Osteoblast (primary cell): ENCODE measurements at places on chromosomes 7 and 10. TPM values are rescaled to one million over a fixed set of nuclear protein-coding genes. Genes with fewer than 3 reads are reported as not detected.

GRCh38 chr7:44568771-44569560 lies 4.7 kb downstream of the DDX56 start:
- no peak overlapping the region for H3K4me3 ChIP-seq
- H3K27ac ChIP-seq, result no peak overlapping the region
- H3K36me3 ChIP-seq, result peaks cover 77% of the 10 kb centered on the region
- H3K27me3 ChIP-seq, result no peaks in the 10 kb centered on the region
- no peak for DNase-seq
- peaks cover 11% of the 10 kb centered on the region for H3K4me1 ChIP-seq

DNA sequence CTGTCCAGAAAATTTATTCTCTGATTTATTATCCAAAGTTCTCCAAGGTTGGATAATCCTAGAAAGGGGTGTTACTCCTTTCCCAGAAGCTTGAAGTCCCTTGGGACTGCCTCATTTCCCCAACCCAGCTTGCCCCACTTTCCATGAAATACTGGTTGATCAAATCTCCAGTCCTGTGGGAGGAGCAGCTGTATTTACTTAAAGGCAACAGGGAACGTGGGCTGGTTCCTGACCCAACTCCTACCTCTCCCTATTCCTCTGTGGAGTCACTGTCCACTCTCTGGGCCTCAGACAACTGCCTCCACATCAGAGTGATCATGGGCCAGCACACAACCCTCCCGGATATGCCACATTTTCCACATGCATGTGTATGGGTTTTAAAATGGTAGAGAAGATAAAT lies 166.2 kb upstream of the PRR15 start:
- no peak for DNase-seq
- H3K36me3 ChIP-seq, result no peaks in the 10 kb centered on the region
- no peak overlapping the region for H3K27ac ChIP-seq

The GDF10 gene
- total RNA-seq, result under 0.01 TPM in 2 replicates

The SUV39H2 gene
- total RNA-seq, result 5.3 and 6.9 TPM in 2 replicates

GRCh38 chr7:1219498-1219897 lies 13.2 kb upstream of the UNCX start:
- H3K4me3 ChIP-seq, result no peak overlapping the region
- peak; percentile 30 for DNase-seq
- H3K36me3 ChIP-seq, result no peaks in the 10 kb centered on the region
- H3K4me1 ChIP-seq, result no peaks in the 10 kb centered on the region
- H3K27me3 ChIP-seq, result peaks cover 43% of the 10 kb centered on the region

DNA sequence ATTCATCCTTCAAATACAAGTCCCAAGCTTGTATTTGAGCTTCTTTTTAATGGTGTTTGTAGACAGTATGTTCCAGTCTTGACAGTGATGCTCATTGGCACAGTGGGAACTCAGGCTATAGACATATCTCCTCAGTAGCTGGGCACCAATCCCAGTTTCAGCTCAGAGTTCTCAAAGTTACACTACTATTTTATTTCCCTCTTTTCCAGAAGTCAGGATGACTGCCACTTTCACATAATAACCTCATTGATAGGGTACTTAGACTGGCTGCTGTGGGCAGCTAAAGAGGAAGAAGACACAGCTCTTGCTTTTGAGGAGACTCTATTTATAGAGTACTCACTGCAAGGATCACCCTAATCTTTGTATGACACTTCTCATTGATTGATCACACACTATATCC lies 2.4 kb downstream of the GBF1 start:
- no peaks in the 10 kb centered on the region for H3K36me3 ChIP-seq
- H3K4me3 ChIP-seq, result peak overlapping the region; percentile 97
- no peak for DNase-seq
- no peaks in the 10 kb centered on the region for H3K27me3 ChIP-seq

DNA sequence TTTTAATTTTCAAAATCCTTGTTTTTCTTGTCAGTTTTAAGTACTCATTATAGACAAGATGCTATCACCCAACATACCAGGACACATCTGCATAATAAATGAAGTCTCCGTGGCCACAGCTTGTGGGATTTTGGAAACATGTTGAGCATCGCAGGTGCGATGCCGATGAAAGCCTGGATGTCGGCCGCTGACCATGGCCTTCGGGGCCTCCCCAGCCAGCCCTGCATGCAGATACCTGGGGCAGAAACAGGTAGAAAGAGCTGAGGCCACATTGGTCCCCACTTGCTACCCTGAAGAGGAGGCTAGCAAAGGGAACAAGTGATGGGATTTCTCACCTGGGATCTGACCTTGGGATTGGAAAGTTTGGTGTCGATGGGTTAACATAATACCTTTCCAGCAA lies 123.8 kb downstream of the DOCK1 start:
- H3K36me3 ChIP-seq, result peaks cover 63% of the 10 kb centered on the region
- no peak for DNase-seq

- no peak overlapping the region for H3K27ac ChIP-seq
- no peak for DNase-seq
- H3K36me3 ChIP-seq, result no peaks in the 10 kb centered on the region
Measured at GRCh38 chr7:19295376-19295775, 150.2 kb upstream of the FERD3L start.

GRCh38 chr10:49327036-49327813 lies 28.3 kb downstream of the C10orf71 start:
- no peak for DNase-seq
- H3K27me3 ChIP-seq, result peaks cover 11% of the 10 kb centered on the region
- H3K4me1 ChIP-seq, result no peaks in the 10 kb centered on the region

GRCh38 chr7:20152511-20152910 lies 64.7 kb downstream of the MACC1 start:
- no peak overlapping the region for H3K27ac ChIP-seq
- H3K4me3 ChIP-seq, result no peak overlapping the region
- no peaks in the 10 kb centered on the region for H3K4me1 ChIP-seq
- no peaks in the 10 kb centered on the region for H3K27me3 ChIP-seq

GRCh38 chr10:130727766-130728490 lies 583.6 kb downstream of the TCERG1L start:
- no peak overlapping the region for H3K4me3 ChIP-seq
- DNase-seq, result no peak
- no peaks in the 10 kb centered on the region for H3K4me1 ChIP-seq
- no peaks in the 10 kb centered on the region for H3K36me3 ChIP-seq
- H3K27ac ChIP-seq, result no peak overlapping the region

The ANXA7 gene
- total RNA-seq, result 143 and 158 TPM in 2 replicates

DNA sequence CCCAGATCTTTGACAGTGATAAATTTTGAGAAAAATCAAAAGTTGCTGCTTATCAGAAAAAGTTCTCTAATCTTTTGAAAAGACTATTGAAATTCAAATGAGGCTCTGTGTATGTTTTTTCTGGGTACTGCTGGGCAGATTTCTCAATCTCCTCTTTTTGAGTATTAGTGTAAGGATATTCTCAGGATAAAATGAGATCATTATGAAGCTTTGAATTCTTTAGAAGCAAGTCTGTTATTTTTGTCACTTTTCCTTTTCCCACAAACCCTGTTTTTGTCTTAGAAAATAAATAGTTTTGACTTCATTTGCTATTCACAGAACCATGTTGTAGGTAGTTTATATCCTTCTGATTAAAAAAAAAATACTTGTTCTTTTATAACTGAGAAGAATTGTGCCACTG lies 7.9 kb downstream of the STAM start:
- H3K4me1 ChIP-seq, result peaks cover 33% of the 10 kb centered on the region
- H3K36me3 ChIP-seq, result peaks cover 2% of the 10 kb centered on the region
- DNase-seq, result peak; percentile 45
- H3K27ac ChIP-seq, result peak overlapping the region; percentile 83

DNA sequence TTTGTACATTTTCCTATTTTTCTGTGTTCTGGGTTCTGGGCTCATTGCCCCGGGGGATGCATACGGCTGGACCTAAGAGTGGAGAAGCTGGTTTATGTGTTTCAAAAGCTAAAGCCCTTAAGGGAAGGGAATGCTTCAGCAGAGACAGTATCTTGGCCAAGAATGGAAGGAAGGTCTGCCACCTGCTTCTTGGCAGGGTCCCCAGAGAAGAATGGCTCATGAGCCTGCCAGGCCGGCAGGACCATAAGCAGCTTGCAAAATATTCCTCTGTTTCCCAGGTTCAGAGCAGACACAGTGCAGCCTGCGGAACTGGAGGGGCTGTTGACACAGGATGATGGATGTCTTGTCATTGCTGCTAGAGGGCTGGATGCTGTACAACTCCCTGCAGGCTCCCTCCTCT lies 7.8 kb upstream of the ABHD11 start:
- H3K4me3 ChIP-seq, result no peak overlapping the region
- H3K36me3 ChIP-seq, result no peaks in the 10 kb centered on the region
- DNase-seq, result peak; percentile 23
- no peaks in the 10 kb centered on the region for H3K4me1 ChIP-seq
- no peak overlapping the region for H3K27ac ChIP-seq
